ENCODE measurements at places on chromosomes 6 and 20.

- DNase-seq: no peak
Measured at GRCh38 chr6:129264480-129265045, 381.6 kb downstream of the LAMA2 start.

GRCh38 chr6:158161566-158162254 is 6.4 kb downstream of the SERAC1 start:
- DNase-seq: no peak

DNA sequence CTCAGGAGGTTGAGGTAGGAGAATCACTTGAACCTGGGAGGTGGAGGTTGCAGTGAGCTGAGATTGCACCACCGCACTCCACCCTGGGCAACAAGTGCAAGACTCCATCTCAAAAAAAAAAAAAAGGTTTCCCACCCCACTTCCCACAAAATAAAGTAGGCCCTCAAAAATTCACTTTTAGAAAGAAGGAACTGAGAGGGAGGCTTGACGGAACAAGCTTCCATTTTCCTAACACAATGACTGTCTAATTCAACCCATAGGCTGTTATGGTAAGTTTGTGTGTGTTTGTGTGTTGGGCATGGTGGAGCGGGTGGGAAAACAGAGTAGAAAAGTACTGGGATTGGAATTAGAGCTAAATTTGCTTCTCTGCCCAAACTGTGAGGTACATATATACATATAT is 98.4 kb upstream of the MAN1A1 start:
- no peak for DNase-seq

- no peak for DNase-seq
Measured at GRCh38 chr6:28351087-28351486, 1.3 kb downstream of the ZKSCAN3 start.

GRCh38 chr6:108959972-108960582 is 111.9 kb downstream of the ARMC2 start:
- no peak for DNase-seq

- DNase-seq: no peak
Measured at GRCh38 chr20:51397137-51397536, 145.4 kb downstream of the NFATC2 start.

GRCh38 chr6:88072462-88072861 is 24.8 kb downstream of the SPACA1 start:
- DNase-seq: no peak

DNA sequence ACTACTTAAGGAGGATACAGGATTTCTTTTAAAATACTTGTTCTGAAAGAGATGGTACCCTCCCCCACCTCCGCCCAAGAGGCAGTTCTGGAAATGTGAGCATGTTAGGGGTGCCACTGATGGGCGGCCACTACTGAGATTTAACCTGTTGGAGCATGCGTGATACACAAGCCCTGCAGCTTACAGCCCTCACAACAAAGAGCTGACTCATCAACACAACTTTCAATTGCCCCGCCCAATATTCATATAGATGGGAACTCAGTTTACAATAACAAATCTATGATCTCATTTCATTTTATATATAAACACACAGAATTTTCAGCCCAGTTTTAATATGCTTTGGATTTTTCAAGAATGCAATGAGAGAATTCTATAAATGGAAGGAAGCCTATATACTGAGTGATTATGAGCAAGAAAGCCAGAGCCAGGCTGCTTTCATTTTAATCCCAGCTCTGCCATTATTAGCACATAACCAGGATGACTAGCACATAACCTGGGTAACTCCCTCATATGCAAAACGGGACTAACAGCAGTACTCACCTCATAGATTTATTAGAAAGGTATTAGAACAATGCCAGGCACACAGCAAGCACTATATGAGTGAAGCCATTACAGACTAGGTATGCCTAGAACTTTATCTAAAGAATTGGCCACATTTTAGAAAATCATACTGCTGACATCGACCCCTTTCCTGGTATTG is 45.6 kb upstream of the IPCEF1 start:
- no peak for DNase-seq

DNA sequence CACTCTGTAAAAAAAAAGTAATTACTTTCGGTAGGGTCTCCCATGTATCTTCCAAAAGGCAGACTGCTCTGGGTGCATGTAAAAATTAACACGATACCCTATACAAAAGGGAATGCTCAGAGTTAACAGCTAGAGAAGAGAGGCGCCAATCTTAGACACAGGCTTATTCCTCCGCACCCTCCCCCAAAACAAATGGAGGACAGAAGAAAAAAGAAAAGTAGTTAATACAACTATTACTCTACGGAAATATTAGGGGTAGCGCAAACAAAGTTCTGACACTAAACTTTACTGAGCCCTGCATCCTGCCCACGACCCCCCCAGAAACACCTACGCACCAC is 331 bp upstream of the UFL1 start:
- DNase-seq: no peak

DNA sequence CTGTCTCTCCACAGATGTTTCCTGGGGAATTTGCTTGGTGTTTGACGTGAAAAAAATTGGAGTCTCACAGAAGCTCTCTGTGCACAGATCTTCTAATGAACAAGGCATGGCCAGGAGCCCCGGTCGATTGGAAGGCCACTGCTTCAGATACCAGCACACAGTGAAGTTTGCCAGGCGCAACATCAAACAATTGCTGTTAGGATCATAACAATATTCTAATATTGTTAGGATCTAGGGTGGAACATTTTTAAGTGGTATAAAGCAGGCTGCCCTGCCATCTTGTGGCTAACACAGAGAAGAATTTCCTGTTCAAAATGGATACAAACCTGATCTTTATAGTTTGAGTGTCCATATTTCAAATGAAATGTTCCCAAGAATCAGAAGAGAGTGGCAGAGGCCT is 64.1 kb downstream of the C6orf118 start:
- no peak for DNase-seq

GRCh38 chr20:25282796-25283195 is 34.9 kb downstream of the PYGB start:
- DNase-seq: no peak

DNA sequence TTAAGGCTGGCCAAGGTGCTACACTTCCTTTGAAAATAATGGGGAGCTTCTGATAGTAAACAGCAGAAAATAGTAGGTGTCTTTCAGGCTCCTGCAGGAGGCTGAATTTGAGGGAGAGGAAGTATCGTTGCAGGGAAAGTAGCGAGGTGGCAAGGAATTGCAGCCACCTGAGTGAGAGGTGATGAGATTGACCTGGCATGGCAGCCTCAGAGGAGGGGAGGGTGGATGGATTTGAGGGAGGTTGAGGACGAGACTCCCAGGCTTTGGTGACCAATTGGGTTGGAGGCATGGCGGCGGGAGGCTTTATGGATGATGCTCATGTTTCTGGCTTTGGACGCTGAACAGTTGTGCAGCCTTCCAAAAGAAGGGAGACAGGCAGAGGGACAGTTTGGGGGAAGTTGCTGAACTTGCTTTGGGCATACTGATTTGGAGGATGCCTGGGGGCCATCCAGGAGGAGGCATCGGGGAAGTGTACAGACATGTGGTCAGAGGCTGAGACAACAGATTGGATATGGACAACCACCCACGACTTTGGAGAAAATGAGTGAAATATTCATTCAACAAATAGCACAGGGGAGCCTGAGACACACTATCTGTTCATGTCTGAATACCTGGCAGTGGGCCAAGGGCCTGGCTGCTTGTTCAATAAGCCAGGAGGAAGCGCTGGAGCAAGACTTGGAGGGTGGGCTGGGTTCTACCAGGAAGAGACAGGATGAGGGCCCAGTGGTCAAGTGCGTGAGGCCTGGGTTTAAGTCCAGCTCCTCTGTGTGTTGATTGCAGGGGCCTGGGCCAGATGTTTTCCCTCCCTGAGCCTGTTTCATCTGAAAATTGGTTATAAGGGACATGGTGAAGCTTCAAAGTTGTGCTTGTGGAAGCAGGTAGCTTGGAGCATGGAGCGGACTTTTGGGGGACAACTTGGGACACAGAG is 113.2 kb downstream of the CEBPB start:
- peak; percentile 70 for DNase-seq

GRCh38 chr6:22067671-22068070 is 229.2 kb downstream of the PRL start:
- DNase-seq: no peak

DNA sequence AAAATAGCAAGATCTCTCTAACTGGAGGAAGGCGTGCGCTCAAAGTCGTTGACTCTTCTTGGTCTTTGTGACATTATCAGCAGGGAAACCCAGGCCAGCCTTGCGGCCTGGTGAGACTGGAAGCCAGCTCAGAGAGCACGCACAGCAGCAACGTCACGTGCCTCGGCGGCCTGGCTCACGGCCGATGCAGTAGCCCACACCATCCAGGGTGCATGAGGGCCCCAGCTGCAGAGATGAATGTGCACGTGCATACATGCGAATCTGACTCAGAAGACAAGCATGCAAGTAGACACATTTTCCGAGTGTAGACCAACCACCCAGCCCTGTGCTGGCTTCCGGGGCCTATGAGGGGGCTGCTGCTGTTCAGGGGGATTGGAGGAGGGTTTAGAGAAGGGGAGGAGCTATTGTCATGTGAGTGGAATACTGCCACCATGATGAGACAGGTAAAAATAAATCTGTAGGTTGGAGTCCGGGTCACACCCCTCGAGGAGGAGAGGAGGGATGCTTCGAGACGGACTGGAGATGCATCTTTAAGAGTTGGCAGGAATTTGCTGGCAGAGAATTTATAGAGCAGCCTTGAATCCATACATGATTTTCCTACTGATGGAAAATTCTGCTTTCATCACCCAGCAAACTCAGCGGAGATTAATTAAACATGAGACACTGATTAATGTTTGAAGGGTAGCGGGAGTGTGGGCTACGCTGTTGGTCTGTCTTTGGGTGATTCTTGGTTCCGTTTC is 388.2 kb downstream of the CDH4 start:
- no peak for DNase-seq

- no peak for DNase-seq
Measured at GRCh38 chr20:47799116-47799715, 13.9 kb upstream of the SULF2 start.

- DNase-seq: no peak
Measured at GRCh38 chr6:11563793-11564192, 26.2 kb downstream of the TMEM170B start.

DNA sequence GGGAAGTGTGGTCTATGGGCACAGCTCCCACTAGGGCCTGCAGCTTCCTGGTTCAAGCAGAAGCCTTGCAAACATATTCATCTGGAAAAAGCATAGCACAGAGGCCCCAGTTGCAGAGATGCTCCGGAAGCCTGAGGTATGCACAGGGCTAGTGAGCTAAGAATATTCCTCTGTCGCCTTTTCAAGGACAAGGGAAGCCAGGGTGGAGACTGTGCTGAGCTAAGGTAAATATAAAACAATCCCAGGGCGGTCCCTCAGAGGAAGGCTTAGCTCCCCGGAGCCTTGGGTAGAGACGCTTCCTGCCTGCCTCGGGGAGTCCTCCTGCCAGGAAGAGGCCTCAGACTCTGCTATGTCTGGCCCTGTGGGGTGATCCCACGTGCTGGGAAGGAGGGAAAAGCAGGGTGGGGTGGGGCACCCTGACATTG is 134.8 kb upstream of the FOXA2 start:
- DNase-seq: no peak

GRCh38 chr6:41522780-41523548 is 23.2 kb upstream of the FOXP4 start:
- no peak for DNase-seq
